ENCODE measurements at places on chromosomes 12 and 14. TPM values are rescaled to one million over a fixed set of nuclear protein-coding genes. Genes with fewer than 3 reads are reported as not detected.

SLC25A47 gene
- 0.16 TPM for total RNA-seq

DNA sequence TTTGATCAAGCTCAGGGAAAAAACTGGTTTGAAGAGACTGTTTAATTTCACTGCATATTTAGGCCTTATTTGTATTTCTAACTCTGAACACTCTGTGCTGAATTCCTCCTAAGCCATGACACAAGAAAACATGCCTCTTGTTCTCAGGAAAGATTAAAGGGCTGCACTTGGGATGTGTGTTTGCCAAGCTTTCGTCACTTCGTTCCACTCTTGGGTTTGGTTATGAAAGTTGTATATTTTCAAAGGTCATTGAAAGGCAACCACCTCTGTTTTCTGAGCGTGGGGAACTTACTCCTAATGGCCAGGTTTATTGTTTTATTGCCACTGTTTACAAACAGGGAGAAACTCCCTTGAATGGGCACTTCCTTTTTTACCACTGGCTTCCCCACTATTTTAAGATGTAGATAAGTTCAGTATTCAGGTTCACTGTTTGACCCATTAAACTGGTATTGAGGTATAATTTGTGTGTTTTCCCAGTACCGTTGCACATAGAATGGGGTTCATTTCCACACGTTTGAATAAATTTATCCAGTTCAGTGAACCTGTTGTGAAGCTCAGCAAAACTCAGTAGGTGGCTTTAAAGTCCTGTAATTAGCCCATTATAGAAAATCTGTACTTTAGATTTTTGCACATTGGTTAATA is 65.3 kb downstream of the NKX2-1 start:
- H3K27ac ChIP-seq, result no peak overlapping the region
- no peak overlapping the region for H3K4me3 ChIP-seq
- peaks cover 3% of the 10 kb centered on the region for H3K27me3 ChIP-seq
- no peak for DNase-seq
- no peaks in the 10 kb centered on the region for H3K4me1 ChIP-seq
- no peaks in the 10 kb centered on the region for H3K36me3 ChIP-seq

DNA sequence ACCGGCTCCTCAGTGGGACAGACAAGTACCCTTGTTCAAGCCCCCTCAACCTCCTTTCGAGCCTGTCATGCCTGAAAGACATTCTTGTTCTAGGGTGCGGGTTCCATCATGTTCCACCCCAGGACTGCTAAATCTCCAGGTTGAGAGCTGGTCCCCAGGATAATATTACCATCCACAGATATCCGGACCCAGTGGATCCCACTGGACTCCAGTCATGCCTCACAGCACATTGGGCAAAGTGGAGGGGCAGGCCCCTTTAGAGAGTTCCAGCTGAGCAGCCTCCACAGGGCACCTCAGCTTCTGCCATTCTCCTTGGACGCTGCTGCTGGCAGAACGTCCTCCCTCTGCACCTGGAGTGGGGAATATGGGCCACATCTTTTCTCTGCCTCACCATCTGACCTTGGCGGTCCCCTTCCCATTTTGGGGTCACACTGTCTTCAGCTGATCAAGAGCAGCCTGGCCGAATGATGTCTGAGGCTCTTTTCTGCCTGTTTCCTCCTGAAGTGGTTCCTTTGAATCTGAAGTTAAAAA is 137.4 kb downstream of the BCL11B start:
- H3K4me3 ChIP-seq, result no peak overlapping the region
- H3K27me3 ChIP-seq, result no peaks in the 10 kb centered on the region

DNA sequence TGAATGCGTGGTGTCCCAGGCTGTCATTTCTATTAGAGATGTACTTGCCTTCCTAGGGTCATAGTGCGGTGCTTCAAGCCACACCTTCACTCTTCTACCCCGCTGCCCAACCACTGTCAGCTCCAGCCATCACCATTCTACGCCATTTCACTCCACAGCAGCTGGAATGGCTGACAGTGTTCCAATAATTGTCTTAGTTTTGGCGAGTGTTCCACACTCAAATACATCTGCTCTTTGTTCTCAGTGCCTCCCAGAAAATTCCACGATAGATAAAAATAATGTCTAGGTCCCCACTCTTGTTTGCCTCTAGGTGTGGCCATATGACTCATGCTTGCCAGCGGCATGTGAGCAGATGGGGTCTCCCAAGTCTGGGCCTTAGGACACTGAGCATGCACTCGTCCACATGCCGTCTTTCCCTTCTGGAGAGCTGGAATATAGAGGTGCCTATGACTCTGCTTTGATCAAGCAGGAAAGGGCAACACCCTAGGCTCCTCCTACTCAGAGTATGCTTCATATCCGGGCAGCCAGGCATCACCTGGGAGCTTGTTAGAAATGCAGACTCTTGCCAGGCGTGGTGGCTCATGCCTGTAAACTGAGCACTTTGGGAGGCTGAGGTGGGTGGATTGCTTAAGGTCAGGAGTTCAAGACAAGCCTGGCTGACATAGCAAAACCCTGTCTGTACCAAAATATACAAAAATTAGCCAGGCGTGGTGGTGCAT is 163.0 kb downstream of the BRMS1L start:
- H3K4me3 ChIP-seq, result no peak overlapping the region
- H3K36me3 ChIP-seq, result no peaks in the 10 kb centered on the region
- no peaks in the 10 kb centered on the region for H3K27me3 ChIP-seq
- no peak for DNase-seq

AGAP2 gene
- 1.8 TPM for total RNA-seq

- no peak for DNase-seq
- H3K27ac ChIP-seq, result no peak overlapping the region
- H3K4me3 ChIP-seq, result no peak overlapping the region
- no peaks in the 10 kb centered on the region for H3K27me3 ChIP-seq
Measured at GRCh38 chr12:18794000-18794399, 56.1 kb downstream of the CAPZA3 start.

- no peak overlapping the region for H3K4me3 ChIP-seq
- no peaks in the 10 kb centered on the region for H3K36me3 ChIP-seq
- H3K27ac ChIP-seq, result no peak overlapping the region
- no peaks in the 10 kb centered on the region for H3K27me3 ChIP-seq
Measured at GRCh38 chr12:46480724-46481123, 108.2 kb upstream of the SLC38A2 start.

KRT83 gene
- total RNA-seq, result not detected

- H3K27me3 ChIP-seq, result no peaks in the 10 kb centered on the region
- H3K36me3 ChIP-seq, result no peaks in the 10 kb centered on the region
- peak overlapping the region; percentile 87 for H3K27ac ChIP-seq
- no peak for DNase-seq
Measured at GRCh38 chr14:103259801-103260628, 74.0 kb upstream of the EIF5 start.

GRCh38 chr12:75482646-75483045 is 2.1 kb downstream of the GLIPR1 start:
- no peaks in the 10 kb centered on the region for H3K36me3 ChIP-seq
- H3K4me1 ChIP-seq, result no peaks in the 10 kb centered on the region
- H3K27me3 ChIP-seq, result no peaks in the 10 kb centered on the region
- no peak overlapping the region for H3K27ac ChIP-seq
- DNase-seq, result no peak

- no peak for DNase-seq
- no peak overlapping the region for H3K4me3 ChIP-seq
- no peaks in the 10 kb centered on the region for H3K27me3 ChIP-seq
- no peak overlapping the region for H3K27ac ChIP-seq
- no peaks in the 10 kb centered on the region for H3K36me3 ChIP-seq
Measured at GRCh38 chr14:85281921-85282320, 248.0 kb upstream of the FLRT2 start.

MMP19 gene
- 50.6 TPM for total RNA-seq

WIF1 gene
- 25.9 TPM for total RNA-seq

DNA sequence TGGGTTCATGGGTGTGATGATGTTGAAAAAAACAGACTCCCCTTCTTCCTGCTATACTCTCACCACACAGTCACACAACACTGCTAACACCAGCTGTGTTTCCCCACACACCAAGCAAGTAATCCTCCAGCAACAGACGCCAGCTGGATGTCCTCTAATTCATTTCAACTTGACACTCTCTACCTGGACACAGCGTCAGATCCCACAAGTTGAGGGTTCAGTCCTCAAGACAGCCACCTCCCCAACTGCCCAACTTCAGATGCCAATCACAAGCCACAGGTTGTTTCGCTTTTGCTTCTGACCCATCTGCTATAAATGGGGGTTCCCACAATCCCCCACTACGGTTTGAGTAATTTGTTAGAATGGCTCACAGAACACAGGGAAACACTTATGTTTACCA is 49.3 kb downstream of the TMEM30B start:
- DNase-seq, result no peak
- H3K27ac ChIP-seq, result no peak overlapping the region
- no peaks in the 10 kb centered on the region for H3K36me3 ChIP-seq
- no peaks in the 10 kb centered on the region for H3K27me3 ChIP-seq
- H3K4me3 ChIP-seq, result no peak overlapping the region
- H3K4me1 ChIP-seq, result no peaks in the 10 kb centered on the region

DNA sequence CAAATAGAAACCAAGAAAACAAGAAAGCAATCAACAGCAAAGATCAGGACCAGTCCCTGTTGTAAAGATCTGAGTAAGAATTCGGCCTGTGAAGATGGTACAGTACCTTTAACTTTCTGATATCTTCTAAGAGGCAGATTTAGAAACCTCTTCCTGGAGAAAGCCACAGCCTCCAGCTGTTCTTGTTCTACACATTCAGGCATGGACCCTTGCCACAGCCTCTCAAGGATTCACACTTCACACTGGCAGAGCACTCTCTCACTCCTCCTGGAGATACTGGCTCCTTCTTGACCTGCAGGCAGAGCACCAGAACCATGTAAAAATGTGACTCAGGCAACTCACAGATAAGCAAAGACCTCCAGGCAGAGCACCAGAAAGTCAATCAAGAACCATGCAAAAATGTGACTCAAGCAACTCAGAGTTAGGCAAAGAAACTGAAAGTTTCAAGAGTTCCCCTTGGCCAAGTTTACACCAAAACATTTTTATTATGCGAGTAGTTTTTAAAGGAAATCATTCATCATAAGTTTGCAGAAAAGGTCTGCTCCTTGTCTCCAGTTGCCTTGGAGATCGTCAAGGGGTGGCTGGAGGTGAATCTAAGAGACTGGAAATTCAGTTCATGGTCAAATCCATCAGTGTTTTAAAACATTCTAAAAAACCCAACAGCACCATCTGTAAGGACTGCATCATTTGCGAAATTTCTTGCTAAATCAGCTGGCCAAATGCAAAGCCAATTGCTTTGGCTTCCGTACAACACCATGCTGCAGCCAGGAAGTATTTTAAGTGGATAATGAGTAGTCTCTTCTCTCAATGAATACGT is 119.3 kb upstream of the MDM1 start:
- H3K4me1 ChIP-seq, result no peaks in the 10 kb centered on the region
- no peaks in the 10 kb centered on the region for H3K36me3 ChIP-seq

DNA sequence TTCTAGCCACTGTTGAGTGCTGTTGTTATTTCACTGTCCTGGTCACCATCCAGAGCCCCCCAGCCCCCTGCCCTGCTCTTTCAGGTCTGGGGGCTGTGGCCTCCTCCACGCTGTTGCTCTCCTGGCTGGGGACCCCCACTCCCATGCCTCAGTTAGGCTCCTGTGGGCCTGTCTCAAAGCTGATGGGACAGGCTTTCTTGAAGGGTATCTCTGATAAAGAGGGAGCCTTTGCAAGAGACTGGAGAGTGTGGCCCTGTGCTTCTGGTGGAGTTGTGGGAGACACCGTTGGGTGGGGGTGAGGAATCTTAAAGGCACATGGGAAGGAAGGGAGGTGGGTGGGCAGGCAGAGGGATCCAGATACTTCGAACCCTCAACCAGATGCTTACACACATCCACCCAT is 12.2 kb upstream of the KRT86 start:
- no peak for DNase-seq
- H3K27me3 ChIP-seq, result no peaks in the 10 kb centered on the region
- H3K36me3 ChIP-seq, result no peaks in the 10 kb centered on the region
- peaks cover 5% of the 10 kb centered on the region for H3K4me1 ChIP-seq
- H3K4me3 ChIP-seq, result no peak overlapping the region

GRCh38 chr14:63457498-63457897 is 85.7 kb downstream of the PPP2R5E start:
- no peaks in the 10 kb centered on the region for H3K36me3 ChIP-seq
- H3K4me3 ChIP-seq, result no peak overlapping the region
- H3K4me1 ChIP-seq, result no peaks in the 10 kb centered on the region
- H3K27ac ChIP-seq, result no peak overlapping the region

GRCh38 chr14:47917344-47917954 is 242.0 kb upstream of the MDGA2 start:
- no peaks in the 10 kb centered on the region for H3K36me3 ChIP-seq
- H3K27ac ChIP-seq, result no peak overlapping the region
- H3K4me3 ChIP-seq, result no peak overlapping the region
- H3K4me1 ChIP-seq, result no peaks in the 10 kb centered on the region
- DNase-seq, result no peak

- no peaks in the 10 kb centered on the region for H3K36me3 ChIP-seq
- DNase-seq, result peak; percentile 22
- H3K27ac ChIP-seq, result peak overlapping the region; percentile 16
- H3K27me3 ChIP-seq, result no peaks in the 10 kb centered on the region
- no peaks in the 10 kb centered on the region for H3K4me1 ChIP-seq
Measured at GRCh38 chr12:24838531-24838950, 110.4 kb downstream of the BCAT1 start.

GRCh38 chr14:38217553-38217952 is 9.8 kb downstream of the SSTR1 start:
- no peak overlapping the region for H3K4me3 ChIP-seq
- H3K36me3 ChIP-seq, result no peaks in the 10 kb centered on the region
- no peak overlapping the region for H3K27ac ChIP-seq
- DNase-seq, result no peak
- no peaks in the 10 kb centered on the region for H3K4me1 ChIP-seq

GRCh38 chr12:3604748-3605586 is 114.0 kb downstream of the PRMT8 start:
- no peaks in the 10 kb centered on the region for H3K27me3 ChIP-seq
- DNase-seq, result peak; percentile 71
- no peak overlapping the region for H3K4me3 ChIP-seq
- no peaks in the 10 kb centered on the region for H3K4me1 ChIP-seq

GRCh38 chr12:130955238-130955816 is 1.6 kb downstream of the ADGRD1 start:
- peak overlapping the region; percentile 41 for H3K4me3 ChIP-seq
- no peak overlapping the region for H3K27ac ChIP-seq
- H3K27me3 ChIP-seq, result peaks cover 15% of the 10 kb centered on the region
- no peak for DNase-seq
- H3K4me1 ChIP-seq, result no peaks in the 10 kb centered on the region

DNA sequence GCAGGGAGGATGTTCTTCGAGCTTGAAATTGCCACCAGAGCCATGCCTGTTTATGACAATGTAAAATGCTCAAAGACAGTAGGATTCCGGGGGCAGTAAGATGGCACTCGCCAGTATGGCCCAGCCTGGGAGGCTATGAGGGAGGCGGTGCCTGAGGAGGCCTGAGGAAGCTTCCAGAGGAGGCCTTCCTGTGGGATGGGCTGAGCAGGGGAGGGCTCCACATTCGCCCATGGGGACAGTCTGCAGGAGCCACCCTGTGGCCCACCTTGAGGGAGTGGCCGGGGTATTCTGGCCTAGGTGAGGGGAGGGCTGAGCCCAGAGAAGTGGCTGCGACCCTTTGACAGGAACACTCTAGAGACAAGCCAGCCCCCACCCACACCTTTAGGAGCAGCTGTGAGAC is 50.7 kb downstream of the IQSEC3 start:
- H3K27ac ChIP-seq, result no peak overlapping the region
- no peak for DNase-seq
- H3K4me3 ChIP-seq, result no peak overlapping the region
- no peaks in the 10 kb centered on the region for H3K36me3 ChIP-seq
- H3K27me3 ChIP-seq, result no peaks in the 10 kb centered on the region

MBD6 gene
- total RNA-seq, result 12.6 TPM

ENDOU gene
- total RNA-seq, result 0.98 TPM

FAM90A1 gene
- not detected for total RNA-seq

GRCh38 chr14:36662543-36663403 is 1.1 kb downstream of the PAX9 start:
- DNase-seq, result no peak
- H3K4me1 ChIP-seq, result peaks cover 13% of the 10 kb centered on the region
- peaks cover 4% of the 10 kb centered on the region for H3K27me3 ChIP-seq

CCDC175 gene
- total RNA-seq, result not detected
